ENCODE measurements at places on chromosomes 1 and 21.

DNA sequence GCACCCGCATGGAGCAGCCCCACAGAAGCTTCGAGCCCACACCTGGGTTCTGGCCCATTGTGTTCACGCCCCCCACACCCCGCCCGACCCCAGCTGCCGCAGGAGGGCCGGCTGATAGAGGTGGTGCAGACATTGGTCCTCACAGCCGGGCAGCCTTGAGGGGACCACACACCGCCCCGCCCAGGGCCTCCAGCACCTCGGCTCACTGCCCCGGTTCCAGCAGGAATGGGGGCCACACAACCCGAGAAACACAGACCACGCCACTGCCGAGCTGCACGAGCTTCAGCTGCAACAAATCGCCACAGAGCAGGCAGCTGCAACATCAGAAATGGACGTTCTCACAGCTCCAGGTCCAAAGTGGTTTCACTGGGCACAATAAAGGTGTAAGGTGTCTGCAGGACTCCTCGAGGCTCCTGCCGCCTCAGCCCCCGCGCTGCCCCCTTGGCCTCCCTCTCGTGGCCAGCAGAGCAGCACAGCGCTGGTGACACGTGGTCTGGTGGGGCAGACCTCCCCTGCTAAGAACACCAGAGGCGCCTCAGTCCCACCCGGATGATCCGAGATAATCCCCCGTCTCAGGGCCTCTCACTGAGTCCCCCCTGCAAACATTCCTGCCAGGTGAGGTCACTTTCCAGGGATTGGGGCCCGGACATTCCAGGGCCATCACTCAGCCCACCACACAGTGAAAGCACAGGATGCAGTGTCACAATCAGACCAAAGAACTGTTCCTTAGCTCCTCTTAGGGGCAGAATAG is 62.3 kb upstream of the ADARB1 start:
- DNase-seq: no peak

- no peak for DNase-seq
Observed at GRCh38 chr1:158112994-158113758, 67.5 kb upstream of the CD1D start.

- DNase-seq: no peak
Observed at GRCh38 chr1:4658643-4659628, 4.5 kb downstream of the AJAP1 start.

DNA sequence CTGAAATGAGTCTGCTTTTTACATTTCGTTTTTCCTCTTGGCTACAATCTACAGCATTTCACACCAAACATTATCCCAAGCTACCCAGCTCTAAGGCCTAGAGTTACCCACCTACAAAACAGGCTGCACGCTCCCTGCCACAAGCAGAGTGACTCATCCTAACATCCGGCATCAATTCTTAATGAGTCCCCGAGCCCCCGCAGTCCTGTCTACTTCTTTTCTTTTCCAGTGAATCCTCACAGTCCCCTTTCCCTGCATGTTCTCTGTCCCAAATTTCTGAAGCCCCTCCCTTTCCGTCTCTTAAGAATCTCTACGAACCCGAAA is 650 bp downstream of the PCNX2 start:
- DNase-seq: peak; percentile 31

- DNase-seq: no peak
Observed at GRCh38 chr1:112396653-112397471, 848 bp downstream of the CTTNBP2NL start.

GRCh38 chr21:33866826-33867225 is 48.8 kb downstream of the ATP5PO start:
- DNase-seq: no peak

GRCh38 chr1:8985915-8986813 is 40.1 kb downstream of the SLC2A7 start:
- DNase-seq: no peak

DNA sequence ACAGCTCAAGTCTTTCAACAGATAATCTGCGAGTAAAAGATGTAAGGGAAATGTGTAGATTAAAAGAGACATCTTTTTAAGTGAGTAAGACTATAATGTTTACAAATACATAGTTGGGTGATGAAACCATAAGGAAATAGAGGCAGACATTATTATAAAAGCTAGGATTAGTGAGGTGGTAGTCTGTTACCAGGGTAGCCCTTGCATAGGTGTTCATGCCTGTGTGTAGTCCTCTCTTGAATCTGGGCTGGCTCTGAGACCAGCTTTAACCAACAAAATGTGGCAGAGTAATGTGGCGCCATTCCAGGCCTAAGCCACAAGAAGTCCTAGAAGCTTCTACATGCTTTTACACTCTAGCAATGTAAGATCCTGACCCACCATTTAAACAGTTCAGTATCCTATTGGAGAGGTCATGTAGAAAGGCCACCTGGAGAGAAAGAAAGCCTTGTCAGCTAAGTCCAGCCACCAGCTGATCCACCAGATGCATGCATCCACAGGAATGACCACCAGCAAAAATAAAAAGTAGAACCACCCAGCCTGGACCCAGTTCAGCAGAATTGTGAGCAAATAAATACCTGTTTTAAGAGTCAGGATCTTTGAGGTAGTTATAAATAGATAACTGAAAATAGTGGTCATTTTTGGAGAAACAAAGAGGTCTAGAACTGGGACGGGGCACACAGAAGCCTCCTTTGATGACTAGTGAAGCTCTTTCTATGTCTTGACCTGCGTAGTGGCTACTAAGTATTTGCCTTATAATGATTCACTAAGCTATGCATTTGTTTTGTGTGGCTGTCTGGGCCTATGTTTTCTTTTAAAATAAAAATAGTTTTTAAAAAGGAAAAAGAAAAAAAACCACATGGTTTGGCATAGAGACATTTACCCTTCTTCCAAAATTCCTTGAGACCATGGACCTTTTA is 8.1 kb downstream of the NIBAN1 start:
- DNase-seq: no peak

DNA sequence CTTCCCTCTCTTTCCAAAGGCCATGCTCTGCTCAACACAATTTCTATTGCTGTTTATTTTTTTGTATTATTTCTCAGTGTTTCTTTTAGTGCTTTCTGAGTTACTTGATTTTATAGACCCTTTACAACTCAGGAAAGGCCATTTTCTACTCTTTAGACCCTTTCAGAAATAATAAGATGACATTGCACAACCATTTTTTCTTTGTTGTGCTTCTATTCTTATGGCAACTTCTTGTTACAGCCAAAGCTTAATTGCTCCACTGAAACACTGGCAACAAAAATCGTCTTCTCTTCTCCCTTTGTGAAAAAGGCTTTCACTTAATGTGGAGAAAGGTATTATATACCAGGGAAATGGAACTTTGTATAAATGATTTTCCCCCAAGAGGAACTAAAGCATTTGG is 39.0 kb upstream of the SAMSN1 start:
- DNase-seq: no peak

- DNase-seq: no peak
Observed at GRCh38 chr21:14675774-14676530, 129.8 kb upstream of the SAMSN1 start.

DNA sequence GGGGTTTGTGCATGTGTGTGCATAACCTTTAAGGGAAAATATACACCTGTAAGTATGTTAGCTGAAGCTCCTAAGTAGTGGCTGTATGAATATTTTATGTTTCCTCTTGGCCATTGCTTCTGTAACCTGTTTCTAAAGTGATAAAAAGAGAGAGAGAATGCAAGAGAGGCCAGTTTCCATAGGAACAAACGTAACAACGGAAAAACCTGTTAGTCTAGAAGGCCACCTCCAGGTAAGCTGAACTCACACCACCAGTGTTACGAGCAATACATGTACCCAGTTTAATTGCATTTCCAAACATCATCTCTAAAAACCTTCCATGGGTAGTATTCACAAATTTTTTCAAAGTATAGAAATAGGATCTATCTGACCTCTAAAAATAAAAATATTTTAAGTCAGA is 63.1 kb downstream of the PLPPR4 start:
- DNase-seq: no peak

- no peak for DNase-seq
Observed at GRCh38 chr1:172041742-172042141, 200.4 kb downstream of the DNM3 start.

DNA sequence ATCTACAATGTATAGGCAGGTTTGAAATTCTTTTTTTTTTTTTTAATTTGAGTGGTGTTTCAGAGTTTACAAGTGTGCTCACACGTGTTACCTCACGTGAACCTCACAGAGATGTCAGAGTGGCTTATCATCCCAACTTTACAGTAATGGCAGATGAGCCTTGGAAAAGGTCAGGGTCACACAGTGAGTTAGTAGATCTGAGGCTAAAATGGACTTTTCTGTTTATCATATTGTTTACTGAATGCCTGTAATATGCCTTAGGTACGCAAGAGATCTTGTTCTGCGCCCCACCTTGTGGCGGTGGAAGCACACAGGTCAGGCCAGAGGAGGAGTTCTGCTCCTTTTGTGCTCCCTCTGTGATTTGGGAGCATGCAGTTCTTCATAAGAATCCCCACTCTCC is 80.0 kb downstream of the DYRK1A start:
- no peak for DNase-seq

- DNase-seq: no peak
Observed at GRCh38 chr1:112268408-112268807, 127.6 kb upstream of the CTTNBP2NL start.

DNA sequence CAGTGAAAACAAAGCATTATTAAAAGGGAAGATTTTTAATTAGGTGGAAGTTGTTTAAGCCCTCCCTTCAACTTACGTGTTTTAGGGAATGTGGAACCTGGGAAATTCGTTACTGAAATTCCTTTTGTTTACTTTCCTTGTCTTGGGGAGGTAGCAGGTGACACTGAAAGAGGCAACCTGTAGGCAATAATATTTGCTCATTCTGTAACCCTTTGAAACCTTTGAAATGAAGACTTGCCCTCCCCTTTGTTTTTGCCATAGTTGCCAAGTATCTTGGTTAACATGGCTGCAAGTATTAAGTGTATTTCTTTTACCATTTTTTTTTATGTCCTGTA is 1.7 kb downstream of the MRPS6 start:
- DNase-seq: no peak

DNA sequence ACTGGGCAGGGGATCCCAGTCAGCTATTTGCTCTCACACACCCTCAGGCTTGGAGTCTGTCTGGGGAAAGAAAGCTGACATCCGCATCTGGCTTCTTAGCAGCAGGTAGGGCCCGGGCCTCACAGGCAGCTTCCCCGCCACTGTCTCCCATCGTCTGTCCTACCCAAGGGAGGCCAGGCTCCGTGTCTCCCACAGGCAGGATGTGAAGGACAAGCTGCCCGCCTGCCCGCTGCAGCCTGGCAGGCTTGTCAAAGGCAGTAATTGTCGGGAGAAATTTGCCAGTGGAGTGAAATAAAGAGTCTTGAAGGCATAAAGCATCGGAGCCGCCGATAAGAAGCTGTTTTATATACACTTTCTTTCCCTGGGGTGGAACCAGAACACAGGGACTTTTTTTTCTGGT is 44.0 kb upstream of the DISP3 start:
- DNase-seq: no peak

- DNase-seq: no peak
Observed at GRCh38 chr1:172185211-172185610, 235.3 kb upstream of the C1orf105 start.

- no peak for DNase-seq
Observed at GRCh38 chr1:40383095-40383487, 9.6 kb downstream of the SMAP2 start.

GRCh38 chr21:42493109-42494060 is 2.6 kb downstream of the RSPH1 start:
- DNase-seq: no peak

DNA sequence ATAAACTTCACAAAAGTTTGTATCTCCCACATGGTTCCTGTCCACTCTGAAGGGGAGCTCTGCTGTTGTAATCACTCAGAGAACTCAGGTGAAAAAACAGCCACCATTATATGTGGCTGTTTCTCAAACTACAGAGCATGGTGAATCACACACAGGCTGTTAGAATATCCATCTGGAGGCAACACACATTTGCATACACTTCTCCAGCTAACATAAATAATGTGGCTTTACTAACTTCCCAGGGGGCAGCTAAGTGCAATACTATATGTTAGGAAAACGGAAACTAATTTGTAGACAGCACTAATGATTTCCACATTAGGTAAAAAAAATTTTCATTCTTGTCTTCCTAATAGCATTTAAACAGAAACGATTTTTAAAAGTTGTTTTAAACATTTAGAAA is 49.3 kb downstream of the PTGFR start:
- DNase-seq: no peak

- no peak for DNase-seq
Observed at GRCh38 chr1:114503916-114504422, 7.0 kb downstream of the TRIM33 start.

- DNase-seq: no peak
Observed at GRCh38 chr1:116318897-116319296, 54.1 kb upstream of the ATP1A1 start.
